ENCODE measurements at places on chromosomes 5 and 9.

- no peak for DNase-seq
These were observed 116.0 kb downstream of the ARHGAP26 start for GRCh38 chr5:142886211-142886610.

- no peak for DNase-seq
These were observed 64.4 kb downstream of the PPARGC1B start for GRCh38 chr5:149794487-149794971.

- DNase-seq = no peak
These were observed 29.5 kb downstream of the MRPS27 start for GRCh38 chr5:72290356-72291133.

GRCh38 chr5:73314395-73315257, 134.0 kb downstream of the FOXD1 start:
- DNase-seq = no peak

GRCh38 chr9:123120953-123121352, 87.5 kb downstream of the GPR21 start:
- peak; percentile 9 for DNase-seq

DNA sequence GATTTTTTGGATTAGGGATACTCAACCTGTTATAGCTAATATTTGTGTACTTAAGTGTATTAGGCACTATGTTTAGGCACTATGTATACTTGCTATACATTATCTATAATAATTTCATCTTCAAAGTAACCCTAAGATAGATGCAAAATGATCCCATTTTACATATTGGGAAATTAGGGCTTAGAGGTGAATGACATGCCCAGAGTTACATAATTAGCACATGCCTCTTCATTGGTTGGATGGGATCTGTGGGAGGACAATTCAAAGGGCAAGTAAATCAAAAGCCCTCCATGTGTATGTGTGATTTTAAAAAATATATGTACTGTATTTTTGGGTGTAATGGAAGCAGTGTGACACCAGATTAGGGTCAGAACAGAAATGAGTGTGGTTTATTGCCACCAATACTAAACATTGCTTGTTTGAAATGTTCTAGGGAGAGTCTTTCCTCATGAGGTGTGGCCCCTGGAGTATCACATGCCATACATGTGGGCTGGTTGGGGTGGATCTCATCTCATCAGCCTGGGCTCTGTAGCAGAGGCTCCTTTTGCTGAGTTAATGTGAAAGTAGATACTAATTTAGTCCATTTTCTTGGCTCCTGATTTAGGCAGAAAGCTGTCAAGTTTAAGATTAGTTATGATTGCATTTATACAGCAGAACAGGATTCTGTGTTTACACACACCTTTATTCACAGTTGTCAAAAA, 5.5 kb downstream of the C9orf85 start:
- DNase-seq = no peak

DNA sequence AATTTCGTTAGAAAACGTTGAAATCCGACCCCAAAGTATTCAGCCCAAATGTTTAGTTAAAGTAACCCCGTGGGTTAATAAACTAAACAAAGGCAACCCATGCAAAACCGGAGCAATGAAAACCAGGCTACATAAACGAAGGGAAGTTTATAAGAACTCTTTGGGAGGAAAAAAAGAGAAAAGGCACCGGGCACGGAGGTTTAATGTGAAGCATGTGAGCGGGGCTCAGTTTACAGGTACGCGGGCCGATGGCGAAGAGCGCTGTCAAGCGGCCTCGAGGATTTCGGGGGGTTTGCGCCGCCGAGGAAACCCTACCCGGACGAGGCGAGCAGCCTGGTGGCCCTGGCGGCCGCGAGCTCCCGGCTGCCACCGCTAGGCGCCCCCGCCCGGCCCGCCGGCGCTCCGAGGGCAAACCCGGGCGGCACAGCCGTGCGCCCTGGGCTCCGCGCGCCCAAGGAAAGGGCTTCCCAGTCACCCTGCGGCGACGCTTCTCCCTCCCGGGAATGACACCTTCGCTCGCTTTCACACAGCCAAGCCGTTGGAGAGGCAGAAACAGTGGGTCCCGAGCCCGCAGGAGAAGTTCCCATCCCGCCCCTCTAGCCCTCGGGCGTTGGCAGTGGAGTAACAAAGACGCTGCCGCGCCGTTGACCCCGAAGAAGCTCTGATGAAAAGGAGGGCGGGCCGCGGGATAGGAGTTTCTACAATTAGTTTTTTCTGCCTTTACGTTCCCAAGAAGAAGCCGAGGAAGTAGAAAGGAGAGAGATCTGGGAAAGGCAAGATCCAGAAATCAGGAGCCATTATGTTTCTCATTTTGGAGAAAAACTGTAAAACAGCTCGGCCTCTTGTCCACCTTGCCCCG, 126.0 kb downstream of the TMEM174 start:
- DNase-seq = no peak

- DNase-seq = no peak
These were observed 127.6 kb upstream of the NMUR2 start for GRCh38 chr5:152532714-152533113.

GRCh38 chr5:58286741-58287140, 173.1 kb downstream of the PLK2 start:
- no peak for DNase-seq

DNA sequence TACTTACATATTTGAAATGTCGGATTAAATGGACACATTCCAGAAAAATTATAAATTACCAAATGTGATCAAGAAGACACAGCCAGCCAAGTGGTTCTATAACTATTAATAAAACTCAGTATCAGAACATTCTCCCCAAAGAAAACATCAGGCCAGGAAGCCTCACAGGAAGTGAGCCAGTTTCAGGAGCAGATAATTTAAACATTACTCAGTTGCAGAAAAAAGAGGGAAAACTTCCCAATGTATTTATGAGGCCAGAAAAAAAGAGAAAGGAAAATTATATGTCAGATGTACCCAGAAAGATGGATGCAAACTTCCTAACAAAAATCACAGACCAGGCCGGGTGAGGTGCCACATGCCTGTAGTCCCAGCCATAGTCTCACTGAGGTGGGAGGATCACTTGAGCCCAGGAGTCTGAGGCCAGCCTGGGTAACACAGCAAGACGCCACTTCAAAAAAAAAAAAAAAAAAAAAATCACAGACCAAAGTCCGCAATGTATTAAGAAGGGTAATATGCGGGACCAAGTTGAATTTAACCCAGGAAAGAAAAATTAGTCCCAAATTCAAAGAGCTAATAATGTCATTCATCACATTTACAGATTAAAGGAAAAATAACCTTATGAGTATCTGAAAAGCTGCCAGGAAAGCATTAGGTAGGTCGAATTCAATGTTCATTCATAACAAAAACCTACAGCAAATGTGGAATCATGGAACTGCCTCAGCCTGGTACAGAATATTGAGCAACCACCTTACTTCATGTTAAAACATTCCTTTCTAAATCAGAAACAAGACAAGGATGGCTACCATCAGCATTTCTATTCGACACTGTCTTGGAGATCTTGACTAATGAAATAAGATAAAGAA, 37.2 kb upstream of the NRARP start:
- DNase-seq = no peak

DNA sequence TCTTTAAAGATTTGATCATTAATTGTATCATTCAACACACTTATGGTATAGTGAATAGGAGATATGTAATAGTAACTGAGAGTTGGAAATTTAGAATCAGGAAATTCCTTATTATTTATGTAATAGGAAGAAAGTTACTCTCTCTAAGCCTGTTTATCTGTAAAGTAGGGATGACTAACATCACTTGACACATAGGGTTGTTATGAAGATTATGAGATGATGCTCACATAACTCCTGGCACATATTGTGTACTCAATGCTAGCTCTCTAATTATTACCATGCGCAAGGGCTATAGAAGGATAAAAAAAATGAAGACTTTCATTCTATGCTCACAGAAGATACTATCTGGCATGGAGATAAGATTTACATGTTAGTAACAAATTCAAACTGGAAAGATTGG, 149.9 kb downstream of the ISOC1 start:
- peak; percentile 72 for DNase-seq

DNA sequence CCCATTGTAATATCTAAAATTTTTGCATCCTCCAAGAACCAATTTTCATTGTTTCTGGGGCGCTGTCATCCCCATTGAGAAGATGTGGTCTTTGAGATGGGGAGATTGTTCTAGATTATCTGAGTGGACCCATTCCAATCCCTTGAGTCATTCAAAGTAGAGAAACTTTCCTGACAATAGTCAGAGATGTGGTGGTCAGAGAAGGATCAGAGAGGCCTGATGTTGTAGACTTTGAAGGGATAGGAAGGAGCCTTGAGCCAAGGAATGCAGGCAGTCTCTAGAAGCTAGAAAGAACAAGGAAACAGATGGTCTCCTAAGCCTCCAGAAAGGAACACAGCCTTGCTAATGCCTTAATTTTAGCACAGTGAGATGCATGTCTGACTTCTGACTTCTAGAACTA, 80.4 kb downstream of the TEK start:
- DNase-seq = no peak

DNA sequence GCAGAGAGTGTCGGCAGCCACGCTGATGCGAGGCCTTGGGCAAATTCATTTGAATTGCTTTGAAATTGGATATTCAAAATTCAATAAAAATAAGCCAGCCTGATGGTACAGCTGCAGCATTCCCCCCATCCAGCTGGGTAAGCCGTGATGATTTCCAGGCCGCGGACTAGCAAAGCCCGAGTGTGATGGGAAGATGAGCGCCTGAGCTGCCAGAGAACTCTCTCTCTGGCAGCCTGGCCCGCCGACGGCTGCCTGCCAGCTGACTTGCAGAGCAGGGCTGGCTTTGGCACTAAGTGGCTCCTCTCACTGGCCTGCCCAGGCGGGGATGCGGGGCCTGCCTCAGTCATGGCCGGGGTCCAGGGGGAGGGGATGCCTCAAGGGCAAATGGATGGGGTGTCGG, 268.3 kb upstream of the WWC1 start:
- no peak for DNase-seq

DNA sequence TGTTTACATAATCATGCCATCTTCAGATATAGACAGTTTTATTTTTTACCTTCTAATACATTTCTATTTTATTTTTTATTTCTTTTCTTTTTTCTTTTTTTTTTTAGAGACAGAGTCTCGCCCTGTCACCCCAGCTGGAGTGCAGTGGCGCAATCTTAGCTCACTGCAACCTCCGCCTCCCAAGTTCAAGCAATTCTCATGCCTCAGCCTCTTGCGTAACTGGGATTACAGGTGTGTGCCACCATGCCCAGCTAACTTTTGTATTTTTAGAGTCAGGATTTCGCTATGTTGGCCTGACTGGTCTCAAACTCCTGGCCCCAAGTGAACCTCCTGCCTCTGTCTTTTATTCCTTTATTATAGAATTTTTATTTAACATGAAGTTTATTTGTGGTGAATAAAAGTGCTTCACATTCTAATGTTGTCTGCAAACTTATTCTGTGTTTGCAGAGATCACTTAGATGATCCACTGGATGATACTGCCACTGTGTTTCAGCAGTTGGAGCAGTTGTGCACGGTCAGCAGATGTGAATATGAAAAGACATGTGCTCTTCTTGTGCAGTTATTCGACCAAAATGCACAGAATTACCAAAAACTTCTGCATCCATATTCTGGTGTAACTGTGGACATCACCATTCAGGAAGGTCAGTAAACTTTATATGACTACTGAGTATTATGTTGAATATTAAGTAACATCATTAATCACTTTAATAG, 62.2 kb downstream of the RANBP17 start:
- no peak for DNase-seq

DNA sequence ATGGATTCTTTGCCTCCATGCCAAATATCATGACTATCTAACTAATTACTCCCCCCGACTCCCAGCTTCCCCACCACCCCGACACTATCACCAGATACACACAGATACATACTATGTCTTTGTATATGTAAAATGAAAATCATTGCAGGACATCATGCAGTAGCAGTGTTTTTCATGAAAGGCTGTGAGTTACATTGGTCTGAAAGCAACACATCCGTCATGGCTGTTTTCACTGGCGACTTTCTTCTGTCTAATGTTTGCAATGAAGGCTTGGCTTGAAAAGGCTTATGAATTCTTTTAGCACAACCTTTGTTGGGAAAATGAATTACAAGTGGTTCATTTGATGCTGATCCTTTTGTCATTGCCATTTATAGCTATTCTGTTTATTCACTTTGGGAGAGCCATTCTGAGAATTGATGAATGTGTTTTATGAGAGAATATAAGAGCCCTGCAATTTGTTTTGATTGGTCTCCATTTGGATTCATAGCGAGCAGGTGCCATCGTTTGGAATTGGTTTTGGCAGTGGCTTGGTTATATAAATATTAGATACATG, 103.4 kb downstream of the PIP5K1B start:
- no peak for DNase-seq

DNA sequence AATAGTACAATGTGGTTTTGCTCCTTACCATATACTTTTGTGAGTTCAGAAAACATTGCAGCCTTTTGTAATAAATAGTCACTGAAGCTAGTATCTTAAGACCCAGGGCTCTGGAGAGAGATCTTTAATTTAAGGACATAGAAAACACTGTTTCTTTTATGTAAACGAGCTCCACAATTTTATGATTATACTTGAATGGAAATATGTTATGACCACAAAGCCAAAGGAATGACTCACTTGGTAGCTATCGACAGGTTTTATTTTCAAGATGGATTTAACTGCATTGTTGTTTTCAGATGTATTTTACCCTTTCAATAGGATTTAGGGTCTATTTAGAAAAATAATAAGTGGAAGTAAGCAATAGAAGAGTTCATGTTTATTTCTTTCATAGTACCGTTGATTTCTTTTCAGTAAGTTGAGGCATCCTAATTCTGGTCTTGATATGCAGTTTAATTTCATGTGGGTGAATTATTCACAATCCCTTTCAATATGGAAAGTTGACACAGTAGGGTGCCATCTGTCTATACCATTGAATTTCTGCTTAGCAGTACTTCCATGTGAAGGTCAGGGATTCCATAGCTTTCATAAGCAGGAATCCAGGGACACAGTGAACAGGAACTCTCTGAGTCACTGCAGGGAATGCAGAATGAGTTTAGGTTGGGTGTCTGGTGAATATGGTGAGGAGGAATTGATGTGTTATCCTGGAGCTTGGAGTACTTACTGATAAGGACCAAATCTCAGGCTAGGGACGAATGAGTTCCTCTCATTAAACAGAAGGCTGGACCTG, 157.6 kb downstream of the CD180 start:
- no peak for DNase-seq

DNA sequence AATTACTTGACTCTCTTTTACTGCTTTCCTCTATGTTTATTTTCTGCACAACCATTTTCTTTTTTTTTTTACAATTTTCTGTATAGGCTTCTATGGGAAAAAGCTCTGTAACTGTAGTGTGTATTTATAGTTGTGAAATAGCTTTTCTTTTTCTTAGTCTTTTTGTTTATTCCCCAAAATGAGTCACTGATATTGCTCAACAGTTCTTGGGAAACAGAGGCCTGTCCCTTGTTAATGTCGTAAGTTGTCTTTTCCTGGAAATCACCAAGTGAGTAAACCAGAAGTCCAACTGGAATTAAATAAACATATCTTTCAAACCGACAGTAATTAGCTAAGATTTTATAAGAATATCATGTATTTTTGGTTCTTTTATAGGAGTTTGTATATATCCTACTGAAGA, 325.1 kb upstream of the PRR16 start:
- peak; percentile 86 for DNase-seq

- DNase-seq = no peak
These were observed 39.8 kb downstream of the EMB start for GRCh38 chr5:50401336-50401735.

Measured in foreskin keratinocyte (primary cell).